SW 1271 (cell line): ENCODE measurements at places on chromosomes 3 and 15.

GRCh38 chr15:64146885-64147681, 4.4 kb upstream of the SNX22 start:
- DNase-seq = no peak

DNA sequence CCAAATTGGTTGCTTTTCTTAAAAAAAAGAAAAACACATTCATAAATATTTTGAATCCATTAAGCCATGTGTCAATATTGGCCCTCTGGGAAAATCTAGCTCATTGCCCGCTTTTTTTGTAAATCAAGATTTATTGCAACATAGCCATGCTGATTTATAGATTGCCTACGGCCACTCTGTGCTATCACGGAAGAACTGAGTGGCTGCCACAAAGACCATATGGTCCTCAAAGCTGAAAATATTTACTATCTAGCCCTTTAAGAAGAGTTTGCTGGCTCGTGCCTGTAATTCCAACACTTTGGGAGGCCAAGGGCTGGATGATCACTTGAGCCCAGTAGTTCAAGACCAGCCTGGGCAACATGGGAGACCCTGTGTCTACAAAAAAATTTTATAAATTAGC, 45.9 kb downstream of the IL5RA start:
- DNase-seq = no peak

GRCh38 chr3:191094057-191094845, 104.8 kb upstream of the OSTN start:
- DNase-seq = no peak

GRCh38 chr15:27587810-27588209, 511.3 kb downstream of the OCA2 start:
- DNase-seq = no peak

GRCh38 chr15:101765772-101766456, 37.4 kb upstream of the OR4F6 start:
- DNase-seq = no peak

DNA sequence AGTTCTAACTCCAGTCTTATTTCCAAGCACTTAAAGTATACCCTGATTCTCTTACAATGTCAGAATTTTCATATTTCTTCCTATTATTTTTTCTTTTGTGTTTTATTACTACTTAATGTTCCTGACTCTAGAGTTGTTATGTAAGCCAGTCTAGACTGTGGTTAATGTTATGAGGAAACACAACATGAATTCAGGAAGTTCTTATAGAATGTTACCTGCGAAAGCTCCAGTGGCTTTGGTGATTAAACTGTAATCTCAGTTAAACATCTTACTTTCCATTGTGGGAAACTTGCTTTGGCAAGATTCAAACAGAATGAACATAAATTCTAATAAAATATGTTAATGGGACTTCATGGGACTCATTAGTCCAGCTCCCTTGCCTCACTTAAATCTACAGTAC, 36.6 kb upstream of the CHL1 start:
- no peak for DNase-seq

GRCh38 chr3:110318108-110318507, 753.5 kb upstream of the NECTIN3 start:
- no peak for DNase-seq

DNA sequence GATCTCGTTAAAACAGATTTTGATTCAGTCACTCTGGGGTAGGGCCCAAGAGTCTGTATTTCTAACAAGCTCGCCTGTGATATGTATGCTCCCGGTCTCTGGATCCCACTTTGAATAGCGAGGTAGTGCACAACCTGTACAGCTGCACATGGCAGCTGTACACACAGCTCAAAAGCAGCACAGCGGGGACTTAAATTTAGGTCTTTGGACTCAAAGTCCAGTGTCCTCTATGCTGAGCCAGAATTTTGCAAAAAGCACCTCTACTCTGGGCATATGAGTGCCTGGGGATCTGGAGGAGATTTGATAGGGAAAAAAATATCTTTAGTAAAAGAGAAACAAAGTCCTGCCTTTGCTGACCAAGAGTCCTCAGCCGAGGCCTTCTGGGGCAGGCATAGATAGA, 83.1 kb downstream of the HMG20A start:
- no peak for DNase-seq

- no peak for DNase-seq
Observed at GRCh38 chr3:117246771-117247555, 537.4 kb downstream of the TUSC7 start.

DNA sequence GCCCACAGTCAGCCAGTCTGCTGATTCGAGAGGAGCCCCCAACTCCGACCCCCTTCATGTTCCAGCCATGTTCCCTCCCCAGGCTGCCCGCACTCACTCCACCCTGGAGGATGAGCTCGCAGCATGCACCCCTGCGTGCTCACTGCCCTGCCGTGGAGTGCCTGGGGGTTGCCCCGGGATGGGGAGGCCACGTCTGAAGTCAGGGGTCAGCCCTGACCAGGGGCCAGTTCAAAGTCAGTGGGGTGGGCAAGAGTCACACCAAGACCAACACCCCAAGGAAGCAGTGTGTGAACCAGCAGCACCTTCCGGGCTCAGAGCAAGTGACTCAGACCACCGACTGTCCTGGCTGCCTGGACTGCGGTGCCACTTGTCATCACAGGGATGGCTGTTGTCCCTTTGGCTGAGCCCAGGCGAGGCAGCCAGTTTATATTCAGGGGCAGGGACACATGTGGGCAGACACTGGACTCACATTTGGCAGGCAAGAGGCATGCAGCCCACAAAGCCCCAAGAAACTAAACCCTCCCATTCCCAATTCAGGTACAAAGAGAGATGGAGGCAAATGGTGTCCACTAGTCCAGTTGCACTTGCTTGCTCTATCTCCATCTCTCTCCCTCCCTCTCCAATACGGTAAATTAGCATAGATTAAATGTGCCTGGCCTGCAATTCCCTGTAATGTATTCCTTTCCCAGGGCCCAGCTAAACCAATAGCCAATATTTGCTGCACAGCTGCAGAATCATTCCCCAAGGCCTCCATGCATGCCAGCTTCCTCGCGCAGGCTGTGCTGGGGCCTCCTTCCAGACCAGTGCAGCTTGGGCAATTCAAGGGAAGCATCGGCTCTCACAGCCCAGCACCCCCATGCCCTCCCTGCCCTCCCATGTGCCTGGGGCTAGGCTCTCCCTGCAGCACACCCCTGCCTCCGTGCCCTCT, 135.7 kb upstream of the IQSEC1 start:
- no peak for DNase-seq

DNA sequence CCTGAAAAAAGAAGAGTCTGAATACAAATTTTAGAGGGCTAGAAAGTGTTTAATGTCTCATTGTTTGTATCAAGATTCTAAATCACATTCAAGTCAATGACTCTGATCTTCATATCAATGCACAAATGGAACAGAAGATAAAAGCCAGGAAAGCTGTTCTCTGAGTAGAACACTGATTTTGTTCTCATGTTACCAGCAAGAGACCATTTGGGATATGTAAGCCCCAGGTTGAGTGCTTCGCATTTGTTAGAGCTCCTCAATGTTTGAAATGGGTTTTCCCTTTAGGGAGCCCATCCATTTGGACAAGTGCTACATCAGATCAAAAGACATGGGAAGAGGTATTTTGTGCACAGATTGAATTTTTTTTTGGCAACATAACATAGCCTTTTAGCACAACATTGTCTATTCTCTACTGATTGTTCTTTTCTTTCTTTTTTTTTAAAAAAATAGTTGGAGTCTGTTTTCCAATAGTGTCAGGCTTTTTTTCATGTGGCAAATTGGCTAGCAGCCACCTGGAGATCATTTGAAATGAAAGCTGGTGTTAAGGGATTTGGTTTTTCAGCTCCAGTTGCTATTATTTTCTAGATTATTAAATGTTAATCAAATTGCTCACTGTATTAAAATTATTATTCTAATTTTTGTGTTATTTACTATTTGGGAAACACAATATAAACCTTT, 74.5 kb upstream of the ZPLD1 start:
- DNase-seq = no peak

DNA sequence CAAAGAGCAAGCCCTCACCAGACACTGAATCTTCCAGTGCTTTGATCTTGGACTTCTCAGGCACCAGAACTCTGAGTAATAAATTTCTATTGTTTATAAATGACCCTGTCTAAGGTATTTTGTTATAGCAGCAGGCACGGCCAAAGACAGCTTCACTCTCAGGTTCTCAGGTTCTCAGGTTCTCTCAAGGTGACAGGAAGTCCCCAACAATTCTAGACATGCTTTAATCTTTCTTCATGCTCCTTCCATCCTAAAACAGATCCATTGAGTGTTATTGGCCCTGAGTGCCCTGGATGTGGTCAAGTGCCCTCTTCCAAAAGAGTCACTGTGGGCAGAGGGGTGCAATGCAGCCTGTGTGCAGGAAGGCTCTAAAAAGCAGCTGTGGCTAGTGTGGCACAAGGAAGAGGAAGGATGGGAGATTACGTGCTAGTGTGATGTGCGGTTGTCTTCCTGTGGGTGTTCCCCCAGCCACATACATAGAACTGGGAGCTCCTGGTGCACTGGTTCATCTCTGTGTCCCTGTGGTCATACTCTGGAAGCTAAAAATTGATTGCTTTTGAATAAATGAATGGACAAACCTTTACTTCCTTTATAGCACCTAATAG, 11.0 kb upstream of the RAB7A start:
- DNase-seq = no peak

DNA sequence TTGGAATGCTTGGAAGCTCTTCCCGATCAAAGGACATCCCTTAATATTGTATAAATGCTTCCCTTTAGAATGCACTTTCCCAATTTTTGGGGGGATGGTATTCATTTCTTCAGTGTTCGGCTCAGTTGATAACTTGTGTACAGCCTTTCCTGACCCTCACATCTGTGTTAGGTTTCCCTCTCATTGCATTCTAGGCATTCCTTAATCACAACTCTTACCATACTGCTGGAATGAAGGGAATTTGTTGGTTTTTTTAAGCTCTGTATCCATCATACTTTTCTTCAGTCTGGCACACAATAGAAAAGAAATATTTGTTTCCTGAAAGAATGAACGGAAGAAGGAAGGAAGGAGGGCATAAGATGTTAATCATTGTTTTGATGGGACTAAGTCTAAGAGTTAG, 119.5 kb downstream of the CHST2 start:
- DNase-seq = no peak

- no peak for DNase-seq
Observed at GRCh38 chr3:197178998-197179397, 119.4 kb downstream of the DLG1 start.

- DNase-seq = no peak
Observed at GRCh38 chr3:52333869-52334557, 17.9 kb downstream of the DNAH1 start.

GRCh38 chr3:39013289-39013688, 38.5 kb downstream of the SCN11A start:
- DNase-seq = no peak

DNA sequence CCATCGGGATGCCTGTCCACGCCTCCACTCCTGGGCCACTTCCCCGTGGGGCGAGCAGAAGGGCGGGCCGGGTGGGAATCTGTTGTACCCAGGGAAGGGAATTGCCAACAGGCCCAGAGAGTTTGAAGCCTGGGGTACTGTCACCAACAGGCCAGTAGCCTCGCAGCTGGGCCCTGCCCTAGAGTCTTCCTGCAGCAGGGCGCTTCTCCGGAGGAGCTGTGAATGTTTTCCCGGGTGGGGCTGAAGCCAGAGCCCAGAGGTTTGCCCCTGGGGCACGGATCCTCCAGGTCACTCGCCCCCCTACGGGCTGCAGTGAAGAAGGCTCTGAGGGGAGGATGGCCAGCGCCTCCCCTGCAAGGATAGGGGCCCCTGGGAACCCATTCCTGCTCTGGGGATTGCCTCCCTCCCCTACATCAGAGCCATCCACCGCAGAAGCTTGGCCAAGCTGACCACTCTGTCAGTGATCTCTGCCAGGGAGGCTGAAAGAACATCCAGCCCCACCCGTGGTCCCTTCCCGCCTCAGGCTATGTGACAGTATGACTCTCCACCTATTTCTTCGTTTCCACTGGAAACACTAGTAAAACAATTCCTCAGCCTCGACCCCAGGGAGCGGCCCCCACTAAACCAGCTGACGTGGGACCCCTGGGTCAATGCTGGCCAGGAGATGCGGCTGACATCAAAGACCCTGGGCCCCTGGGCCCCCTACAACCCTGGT, 16.8 kb downstream of the CIDEC start:
- DNase-seq = no peak

DNA sequence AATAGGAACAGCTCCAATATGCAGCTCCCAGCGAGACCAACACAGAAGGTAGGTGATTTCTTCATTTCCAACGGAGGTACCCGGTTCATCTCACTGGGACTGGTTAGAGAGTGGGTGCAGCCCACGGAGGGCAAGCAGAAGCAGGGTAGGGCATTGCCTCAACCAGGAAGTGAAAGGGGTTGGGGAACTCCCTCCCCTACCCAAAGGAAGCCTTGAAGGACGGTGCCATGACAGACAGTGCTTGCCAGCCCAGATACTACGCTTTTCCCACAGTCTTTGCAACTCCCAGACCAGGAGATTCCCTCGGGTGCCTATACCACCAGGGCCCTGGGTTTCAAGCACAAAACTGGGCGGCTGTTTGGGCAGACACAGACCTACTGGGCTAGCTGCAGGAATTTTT, 576.9 kb upstream of the NECTIN3 start:
- DNase-seq = no peak

DNA sequence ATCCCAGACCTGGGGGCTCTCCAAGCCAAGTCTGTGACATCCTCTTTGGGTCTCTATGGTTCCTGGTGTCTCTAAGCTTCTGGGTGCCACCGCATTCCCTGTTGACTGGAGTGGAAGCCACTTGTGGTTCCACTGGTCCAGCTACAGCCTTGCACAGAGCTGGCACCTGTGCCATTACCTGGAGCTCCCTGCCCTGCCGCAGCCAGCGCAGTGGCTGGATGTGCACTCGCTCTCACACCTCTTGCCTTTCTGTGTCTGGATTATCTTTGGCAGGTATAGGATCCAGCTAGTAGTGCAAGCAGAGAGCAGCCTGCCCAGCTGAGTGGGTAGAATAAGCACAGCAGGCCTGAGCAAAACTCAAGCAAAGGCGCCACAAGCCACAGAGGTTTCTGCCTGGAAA, 1635.5 kb downstream of the OTOL1 start:
- no peak for DNase-seq

DNA sequence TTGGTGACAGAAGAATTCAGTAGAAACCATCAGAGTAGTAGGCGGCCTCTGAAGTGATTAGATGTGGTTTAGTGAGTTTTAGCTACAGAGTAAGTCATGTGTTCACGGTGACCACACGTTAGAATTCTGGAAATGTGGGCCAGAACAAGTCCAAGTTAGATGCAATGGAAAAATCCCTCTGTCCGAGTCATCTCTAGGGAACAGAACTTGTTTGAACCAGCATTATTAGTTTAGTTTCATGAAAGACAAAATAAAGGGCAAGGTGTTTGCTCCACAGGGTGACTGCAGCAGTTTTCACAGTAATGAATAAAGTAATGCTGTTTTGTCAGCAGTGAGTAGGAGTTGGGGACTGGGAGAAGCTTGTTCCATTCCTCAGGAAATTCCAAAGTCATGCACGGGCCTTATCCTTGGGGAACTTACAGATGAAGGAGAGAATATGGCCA, 100.2 kb downstream of the CGNL1 start:
- DNase-seq = no peak

DNA sequence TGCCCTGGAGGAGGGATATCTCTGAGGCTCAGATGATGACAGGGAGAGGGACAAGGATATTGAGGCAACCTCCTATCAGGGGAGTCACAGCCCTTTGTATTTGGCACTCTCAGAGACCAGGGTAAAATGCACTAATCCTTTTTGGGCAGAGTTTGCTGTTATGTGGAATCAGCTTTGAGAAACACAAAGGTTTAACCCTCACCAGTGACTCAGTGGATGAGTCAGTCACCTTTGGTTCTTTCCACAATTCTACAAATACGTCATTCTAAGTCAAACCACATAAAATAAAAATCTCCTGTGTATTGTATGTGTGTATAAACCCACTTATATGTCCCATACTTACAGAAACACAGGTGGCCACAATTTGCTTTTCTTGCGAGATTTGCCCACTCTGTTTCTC, 5.1 kb downstream of the LSAMP start:
- DNase-seq = no peak
